NCI-H1436 treated with DMSO at 0.1 percent for 48 hours (cell line): ENCODE measurements at places on chromosomes 5 and 9.
A peak's percentile ranks its signal among the peaks of the same experiment; 100 is the strongest.

- DNase-seq, result no peak
Measured at GRCh38 chr5:148859703-148860102, 33.3 kb downstream of the ADRB2 start.

GRCh38 chr5:117054911-117055310 lies 480.3 kb upstream of the SEMA6A start:
- no peak for DNase-seq

- no peak for DNase-seq
Measured at GRCh38 chr5:1931604-1932231, 49.0 kb upstream of the IRX4 start.

GRCh38 chr9:129111528-129112151 lies 425 bp downstream of the PTPA start:
- no peak for DNase-seq

DNA sequence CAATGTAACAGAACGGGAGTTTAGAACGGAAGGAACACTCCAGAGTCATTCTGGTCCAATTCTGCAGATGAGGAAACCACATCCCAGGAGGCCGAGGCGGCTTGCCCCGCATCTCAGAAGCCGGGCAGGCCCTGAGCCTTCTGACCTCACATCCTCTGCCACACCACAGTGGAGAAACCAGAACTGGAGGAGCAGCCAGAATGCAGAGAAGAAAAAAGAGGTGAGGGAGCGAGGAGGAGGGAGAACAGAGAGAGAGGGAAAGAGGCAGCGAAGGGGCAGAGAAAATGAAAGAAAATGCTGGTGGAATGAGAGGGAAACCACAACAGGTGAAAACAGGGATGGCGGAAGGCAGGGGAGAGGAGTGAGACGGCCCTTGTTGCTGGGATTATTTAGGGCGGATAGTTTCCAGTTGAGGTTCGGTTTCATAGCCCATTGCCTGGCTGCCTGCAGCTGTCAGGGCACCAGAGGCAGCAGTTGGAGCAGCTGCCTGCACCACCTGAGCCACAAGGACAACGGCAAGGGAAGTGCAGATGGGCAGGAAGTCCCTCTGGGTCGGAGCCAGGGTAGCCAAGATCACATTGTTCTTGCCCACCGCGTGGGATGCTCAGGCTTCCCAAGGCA lies at the start of gene HMHB1:
Gene HMHB1, plus strand, starts transcription at position 77 of the 621 bp plus-strand sequence.
- DNase-seq, result no peak

DNA sequence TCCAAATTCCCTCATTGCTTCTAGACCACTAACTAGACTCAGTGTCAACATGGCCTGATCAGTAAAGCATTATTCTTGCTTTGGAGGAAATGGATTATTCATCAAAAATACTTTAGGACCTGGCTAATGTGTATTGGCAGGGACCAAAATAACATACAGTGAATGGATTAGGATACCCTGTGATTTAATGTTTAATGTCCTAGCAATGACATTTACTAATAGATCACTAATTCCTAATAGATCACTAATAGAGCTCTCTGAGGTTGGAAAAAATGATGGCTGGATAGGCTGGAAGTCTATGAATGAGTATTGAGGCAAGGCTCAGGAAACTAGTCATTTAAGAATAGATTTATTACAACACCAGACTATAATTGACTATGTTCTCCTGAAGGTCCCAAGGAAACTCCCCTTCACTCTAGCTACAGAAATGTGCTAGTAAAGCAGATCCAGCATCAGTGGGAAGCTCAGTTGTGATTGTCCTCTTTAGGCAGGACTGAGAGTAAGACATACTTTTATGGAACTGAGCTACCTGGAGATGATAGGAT lies 46.1 kb upstream of the CHSY3 start:
- no peak for DNase-seq

DNA sequence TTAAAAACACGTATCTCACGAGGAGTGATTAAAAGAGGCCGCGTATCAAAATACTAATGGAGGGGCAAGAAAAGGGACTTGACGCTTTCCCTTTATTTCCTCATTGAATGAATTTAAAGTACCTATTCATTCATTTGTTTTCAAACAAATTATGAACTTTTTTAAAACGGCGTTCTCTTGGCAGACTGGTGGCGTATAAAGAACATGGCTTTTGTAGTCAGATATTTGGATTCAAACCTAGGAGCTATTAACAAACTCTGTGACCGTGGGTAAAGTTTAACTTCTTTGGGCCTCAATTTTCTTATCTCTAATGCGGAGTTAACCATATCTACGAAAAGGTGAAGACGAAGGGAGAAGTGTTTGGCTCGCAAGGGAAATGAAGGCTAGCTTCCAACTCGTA lies 876 bp downstream of the CAAP1 start:
- DNase-seq, result no peak

GRCh38 chr5:51091816-51092215 lies 291.4 kb upstream of the ISL1 start:
- no peak for DNase-seq

- no peak for DNase-seq
Measured at GRCh38 chr9:129777769-129778130, 24.9 kb upstream of the PTGES start.

GRCh38 chr9:114754581-114754980 lies 51.3 kb downstream of the TNFSF15 start:
- DNase-seq, result no peak

- DNase-seq, result no peak
Measured at GRCh38 chr5:128498844-128499455, 39.1 kb downstream of the FBN2 start.

DNA sequence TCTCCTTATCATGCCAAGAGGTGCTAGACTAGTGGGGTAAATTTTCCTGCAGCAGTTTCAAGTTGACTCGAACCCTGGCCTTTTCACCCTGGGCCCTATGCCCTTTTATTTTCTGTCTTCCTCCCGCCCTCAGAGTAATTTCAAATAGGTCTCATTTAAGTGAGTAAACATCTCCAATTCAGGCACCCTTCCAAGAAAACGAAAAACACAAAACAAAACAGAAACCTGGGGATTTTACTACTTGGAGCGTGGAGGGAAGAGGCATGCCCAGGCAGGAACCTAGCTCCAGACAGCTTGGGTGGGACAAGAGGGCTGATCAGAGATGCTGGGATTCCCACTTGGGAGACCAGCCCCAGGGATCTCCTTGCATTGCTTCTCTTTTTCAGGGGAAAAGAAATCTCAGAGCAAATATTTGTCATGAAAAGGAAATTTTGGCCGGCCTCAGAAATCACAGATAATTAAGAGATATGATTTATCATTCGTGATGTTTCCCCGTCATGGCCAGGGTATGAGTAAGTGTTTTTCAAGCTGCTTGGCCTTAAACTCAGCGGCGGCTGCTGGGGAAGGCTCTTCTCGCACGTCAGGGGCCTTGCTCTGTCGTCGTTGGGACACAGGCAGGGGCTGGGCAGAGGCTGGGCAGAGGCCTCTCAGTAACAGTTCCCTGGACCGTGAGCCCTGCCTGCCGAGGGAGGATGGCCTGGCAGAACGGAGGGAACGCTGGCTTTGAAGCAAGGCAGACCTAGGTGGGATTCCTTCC lies 248.6 kb upstream of the KLF4 start:
- peak; percentile 28 for DNase-seq

DNA sequence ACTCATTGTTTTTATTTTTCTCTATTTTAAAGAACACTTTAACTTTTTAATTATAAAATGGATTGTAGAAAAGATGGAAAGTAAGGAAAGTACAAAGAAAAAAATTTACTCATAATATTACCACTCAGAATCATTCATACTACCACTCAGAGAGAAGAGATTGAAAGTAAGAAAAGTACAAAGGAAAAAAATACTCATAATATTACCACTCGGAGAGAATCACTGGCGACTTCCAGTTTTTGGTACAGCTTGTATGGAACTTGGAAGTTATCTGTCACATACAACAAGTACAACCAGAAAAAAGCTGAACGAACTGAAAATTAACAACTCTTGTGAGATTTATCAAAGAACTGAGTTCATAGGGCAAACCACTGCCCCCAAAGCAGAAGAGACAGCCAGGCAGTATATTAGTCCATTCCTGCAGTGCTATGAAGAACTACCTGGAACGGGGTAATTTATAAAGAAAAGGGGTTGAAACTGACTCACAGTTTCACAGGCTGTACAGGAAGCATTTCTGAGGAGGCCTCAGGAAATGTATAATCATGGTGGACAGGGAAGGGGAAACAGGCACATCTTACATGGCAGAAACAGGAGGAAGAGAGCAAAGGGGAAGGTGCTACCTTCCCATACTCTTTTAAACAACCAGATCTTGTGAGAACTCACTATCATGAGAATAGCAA lies 183.9 kb downstream of the SMARCA2 start:
- no peak for DNase-seq

DNA sequence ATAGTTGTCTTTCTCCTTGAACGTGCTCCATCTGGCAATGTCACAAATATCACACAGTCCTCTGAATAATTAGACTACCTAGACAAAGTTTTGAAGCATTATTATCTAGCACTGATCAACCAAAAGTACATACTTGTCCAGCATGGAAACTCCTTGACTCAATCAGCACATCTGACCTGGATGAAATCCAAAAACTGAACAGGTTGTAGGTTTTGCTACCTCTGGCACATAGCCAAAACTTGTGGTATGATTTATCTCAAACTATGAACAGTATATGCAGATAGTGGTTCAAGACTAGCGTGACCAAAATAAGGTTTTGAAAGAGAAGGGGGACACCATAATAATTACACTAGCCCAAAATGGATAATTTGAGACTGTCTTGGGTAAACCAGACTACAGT lies 158.1 kb downstream of the ARRDC3 start:
- no peak for DNase-seq

DNA sequence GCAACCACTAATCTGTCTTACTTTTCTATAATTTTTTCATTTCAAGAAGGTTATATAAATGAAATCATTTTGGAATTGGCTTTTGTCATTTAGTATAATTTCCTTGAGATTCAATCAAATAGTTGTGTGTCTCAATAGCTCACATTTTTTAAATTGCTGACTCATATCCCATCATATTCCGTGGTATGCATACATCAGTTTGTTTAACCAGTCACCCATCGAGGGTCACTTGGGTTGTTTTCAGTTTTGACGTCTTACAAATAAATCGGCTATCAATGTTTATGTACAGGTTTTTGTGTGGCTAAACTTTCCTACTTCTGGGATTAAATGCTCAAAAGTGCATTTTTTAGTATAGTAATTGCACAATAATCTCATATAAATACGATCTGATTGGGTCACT lies 185.5 kb downstream of the TAF11L14 start:
- DNase-seq, result no peak

GRCh38 chr5:76663573-76663972 lies 40.4 kb upstream of the F2RL2 start:
- DNase-seq, result no peak

- no peak for DNase-seq
Measured at GRCh38 chr5:77168879-77169244, 41.6 kb upstream of the PDE8B start.

DNA sequence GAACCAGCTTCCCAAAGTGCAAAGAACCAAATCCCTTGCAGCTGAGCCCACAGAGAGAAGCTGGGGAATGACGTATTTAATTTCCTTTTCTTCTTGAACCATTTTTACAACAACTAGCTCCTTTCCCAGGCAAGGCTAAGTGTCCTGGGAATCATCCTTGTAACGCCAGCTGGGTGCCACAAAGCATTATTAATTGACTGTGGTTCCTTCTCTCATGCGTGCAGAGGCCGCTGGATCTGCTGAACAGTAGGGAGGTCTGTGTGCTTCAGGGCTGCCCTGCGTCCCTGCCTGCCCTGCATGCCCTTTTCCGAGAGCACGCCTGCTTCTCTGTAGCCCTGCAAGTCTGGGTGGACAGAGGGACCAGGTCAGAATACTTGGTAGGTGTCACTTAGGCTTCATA lies 124.1 kb upstream of the OTULINL start:
- DNase-seq, result no peak
